Activated CD4-positive, alpha-beta T cell treated with anti-CD3 and anti-CD28 coated beads, Interleukin-10, Interleukin-2, amounts not matched to agents 100 ng/mL and 50 ng/mL, durations not matched to agents 16 hours and 8 hours (primary cell): ENCODE measurements at places on chromosomes 5 and 9.

- DNase-seq = no peak
Measured at GRCh38 chr9:38263532-38263931, 129.0 kb upstream of the ALDH1B1 start.

DNA sequence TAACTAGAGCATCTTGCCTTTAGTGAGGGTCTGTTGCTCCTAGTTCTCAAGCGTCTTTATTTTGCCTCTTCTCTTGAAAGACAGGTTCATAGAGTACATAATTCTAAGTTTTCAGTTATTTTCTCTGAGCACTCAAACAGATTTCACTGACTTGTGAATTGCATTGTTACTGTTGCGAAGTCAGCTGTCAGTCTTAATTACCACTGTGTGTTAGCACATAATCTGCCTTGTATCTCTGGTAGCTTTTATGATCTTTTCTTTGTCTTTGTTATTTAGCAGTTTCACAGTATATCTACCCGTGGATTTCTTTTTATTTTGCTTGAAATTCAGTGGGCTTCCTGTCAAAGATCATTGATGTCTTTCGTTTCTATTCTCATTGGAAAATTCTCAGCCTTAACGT, 192.9 kb downstream of the TTLL11 start:
- no peak for DNase-seq

- no peak for DNase-seq
Measured at GRCh38 chr5:35752012-35752411, 104.7 kb upstream of the IL7R start.

DNA sequence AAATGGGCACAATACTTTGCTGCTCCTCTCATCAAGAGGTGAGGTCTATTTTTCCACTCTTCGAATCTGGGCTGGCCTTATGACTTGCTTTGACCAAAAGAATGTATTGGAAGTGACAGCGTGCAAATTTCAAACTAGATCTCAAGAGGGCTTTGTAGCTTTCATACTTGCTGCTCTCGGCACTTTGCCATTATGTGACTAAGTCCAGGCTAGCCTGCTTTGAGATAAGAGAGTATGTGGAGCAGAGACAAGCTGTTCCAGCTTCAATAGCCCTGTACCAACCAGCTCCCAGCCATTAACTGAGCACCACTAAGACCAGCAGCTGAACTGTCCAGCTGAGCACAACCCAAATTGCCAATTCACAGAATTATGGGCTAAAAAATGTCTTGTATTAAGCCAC, 124.6 kb downstream of the ACER2 start:
- DNase-seq = no peak

GRCh38 chr5:153224651-153225050, 265.8 kb upstream of the GRIA1 start:
- DNase-seq = no peak

DNA sequence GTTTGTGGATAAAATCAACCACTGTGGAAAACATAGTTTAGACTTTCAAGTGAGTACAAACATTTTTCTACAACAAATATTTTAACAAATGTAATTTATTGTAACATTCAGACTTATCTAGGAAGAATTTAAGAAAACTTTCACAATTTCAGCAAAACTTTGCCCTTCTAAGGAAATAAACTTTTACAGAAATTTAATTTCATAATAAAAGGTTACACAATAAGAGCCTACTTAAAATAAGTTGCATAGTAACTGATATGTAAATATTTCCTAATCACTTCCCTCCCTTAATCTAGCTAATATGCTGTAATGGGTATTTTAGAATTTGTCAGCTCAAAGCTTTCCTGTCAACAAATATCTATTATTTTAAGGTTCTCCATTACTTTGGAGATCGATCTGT, 1899.9 kb downstream of the MAT2B start:
- DNase-seq = no peak

GRCh38 chr9:8071445-8071798, 271.8 kb upstream of the DMAC1 start:
- DNase-seq = no peak

DNA sequence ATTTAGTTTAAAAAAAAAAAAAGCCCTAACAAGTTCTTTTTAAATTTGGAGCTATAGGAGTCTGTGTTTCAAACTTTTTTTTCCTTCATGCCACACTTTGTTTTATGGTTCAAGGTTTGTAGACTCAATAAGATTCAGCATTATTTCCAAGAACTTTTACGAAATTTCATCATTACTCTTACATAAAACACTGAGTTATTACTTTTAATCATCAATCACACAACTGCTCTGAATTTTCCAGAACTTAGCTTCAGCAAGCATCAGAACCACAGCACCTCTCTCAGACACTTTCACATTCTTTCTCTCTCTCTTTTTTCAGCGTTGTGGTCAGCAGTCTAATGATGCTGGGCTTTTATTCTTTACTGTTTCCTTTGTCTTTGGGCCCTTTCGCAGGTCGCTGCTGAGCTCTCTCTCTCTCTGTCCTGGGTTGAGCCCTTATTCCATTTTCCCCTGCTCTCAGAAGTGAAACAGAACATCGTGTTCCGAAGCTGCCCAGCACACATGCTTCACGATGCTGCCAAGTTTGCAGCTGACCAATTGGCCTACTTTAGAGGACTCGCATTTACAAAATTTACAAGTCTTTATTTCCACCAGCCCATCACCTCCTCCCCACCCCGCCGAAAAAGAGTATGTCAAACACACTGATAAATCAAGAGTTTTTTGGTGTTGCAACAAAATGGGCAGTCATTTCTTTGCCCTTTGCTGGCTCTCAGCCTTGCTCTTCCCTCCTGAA, 44.6 kb upstream of the PIK3R1 start:
- DNase-seq = no peak

GRCh38 chr5:177507165-177507564, 2.5 kb downstream of the DOK3 start:
- DNase-seq = no peak

DNA sequence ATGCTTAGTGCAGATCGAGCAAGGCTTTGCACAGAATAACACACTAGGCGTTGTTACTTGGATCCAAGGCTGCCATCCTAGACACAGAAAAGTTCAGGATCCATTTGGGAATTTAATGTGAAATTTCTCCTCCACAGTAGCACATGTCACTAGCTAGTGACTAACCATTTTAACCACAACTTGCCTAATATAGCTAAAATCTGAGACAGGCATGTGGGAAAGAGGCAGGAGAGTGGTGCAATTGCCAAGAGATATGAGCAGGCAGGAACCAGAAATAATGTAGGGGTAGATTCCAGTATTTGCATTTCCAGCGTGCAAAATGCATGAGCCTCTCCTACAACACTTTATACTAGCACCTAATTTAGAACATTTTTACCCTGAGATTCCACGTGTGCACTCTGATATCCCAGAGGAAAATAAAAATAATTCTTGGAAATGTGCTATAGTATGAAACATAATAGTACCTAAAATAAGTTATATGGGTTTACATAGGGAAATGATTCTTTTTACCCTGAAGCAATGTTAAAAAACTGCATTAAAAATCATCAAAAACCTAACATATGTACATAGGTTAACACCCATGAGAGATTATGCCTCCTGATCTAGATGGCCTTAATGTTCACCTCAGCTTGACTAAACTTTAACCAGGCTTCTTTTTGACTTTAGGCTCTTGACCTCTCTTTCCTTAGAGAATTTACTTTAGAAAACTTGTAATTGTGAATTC, 1230.6 kb upstream of the NUDT12 start:
- DNase-seq = no peak
